Cerebellum (tissue), 4 donors: ENCODE measurements at places on chromosomes 7 and 10.

DNA sequence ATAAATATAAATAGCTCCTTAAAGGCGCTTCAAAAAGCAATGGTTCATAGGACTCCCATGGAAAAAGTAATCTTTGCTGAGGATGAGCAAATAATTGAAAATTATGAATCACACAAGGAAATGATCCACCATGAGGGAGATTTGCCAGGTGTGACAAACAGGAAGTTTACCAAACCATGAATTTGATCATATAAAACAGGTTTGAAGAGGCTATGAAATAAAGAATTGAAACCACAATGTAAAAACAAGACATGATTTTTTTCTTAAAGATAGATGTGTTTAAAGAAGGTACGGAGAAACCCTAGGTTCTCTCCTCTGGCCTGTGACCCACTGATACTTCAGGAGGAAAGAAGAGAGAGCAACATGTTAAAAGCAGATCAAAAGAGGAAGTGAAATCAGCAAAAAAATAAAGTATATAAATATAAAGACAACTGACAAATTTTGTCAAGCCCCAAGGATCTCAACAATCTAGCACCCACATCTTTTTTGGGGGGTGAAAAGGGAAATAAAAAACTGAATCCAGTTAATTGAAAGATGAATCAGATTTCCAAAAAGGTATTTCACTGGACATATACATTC lies 111.3 kb upstream of the ASAH2 start:
- no peak for DNase-seq

DNA sequence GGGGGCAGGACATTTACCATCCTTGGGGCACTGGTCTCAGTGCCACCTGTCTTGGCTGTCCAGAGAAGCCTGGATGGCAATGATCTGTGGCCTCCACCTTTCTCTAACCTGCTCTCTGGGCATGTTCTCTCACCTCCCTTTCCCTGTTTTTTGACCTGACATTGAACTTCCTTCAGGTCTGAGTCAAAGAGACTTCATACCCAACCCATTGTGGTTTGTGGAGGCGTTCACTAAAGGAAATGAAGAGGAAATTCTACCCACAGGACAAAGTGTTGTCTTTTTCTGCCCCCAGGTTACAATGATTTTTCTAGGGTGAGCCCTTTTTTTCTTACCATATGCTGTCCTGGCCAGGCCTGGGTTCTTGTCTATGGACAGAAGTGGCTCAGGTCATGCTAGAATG lies 76.6 kb downstream of the CYP26A1 start:
- no peak for DNase-seq

GRCh38 chr10:104260775-104261115 lies 6.1 kb downstream of the GSTO1 start:
- DNase-seq = no peak

DNA sequence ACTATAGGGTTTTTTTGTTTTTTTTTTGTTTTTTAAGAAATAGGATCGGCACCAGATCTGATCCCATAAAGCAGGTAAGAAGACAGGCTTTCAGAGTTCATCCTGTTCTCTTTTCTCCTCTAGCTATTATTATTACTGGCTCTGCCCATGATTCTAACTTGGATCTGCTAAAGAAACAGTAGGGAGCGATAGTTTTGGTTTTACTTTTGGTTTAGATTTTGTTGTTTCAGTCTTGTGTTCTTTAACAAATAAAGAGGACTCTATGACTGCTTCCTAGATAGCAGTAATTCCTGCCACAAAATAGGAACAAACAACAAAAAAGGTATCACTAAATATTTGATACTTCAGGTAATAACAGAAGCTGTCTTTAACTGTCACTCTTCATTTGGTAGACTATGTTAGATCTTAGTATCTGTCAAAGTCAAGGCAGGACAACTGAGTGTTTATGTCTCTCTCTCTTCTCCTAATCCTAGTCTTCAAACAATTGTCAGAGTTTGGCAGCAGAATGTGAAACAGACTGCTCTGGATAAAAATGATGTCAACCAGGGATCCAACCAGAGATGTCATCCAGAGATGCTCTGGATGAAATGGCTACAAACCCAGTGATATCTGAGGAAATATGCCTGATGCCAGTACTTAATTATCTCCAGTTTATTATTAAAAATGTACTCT lies 99.8 kb downstream of the KMT2C start:
- DNase-seq = peak; percentile 33

DNA sequence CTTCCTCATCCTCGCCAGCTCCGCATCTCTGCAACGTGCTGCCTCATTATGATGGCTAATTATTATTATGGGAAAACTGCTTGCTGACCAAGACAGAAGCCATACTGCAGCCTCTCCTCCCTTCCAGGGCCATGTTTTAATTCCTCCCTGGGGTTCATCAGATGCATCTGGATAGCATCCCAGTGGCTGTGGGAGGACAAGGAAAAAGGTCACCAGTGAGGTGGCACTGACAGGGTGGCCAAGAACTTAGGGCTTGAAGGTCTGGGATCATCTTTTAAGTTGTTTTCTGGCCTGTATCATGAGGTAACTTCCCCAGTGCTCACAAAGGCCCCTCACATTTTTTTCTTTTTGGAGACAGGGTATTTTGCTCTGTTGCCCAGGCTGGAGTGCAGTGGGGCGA lies 39.6 kb downstream of the KCNH2 start:
- DNase-seq = no peak

DNA sequence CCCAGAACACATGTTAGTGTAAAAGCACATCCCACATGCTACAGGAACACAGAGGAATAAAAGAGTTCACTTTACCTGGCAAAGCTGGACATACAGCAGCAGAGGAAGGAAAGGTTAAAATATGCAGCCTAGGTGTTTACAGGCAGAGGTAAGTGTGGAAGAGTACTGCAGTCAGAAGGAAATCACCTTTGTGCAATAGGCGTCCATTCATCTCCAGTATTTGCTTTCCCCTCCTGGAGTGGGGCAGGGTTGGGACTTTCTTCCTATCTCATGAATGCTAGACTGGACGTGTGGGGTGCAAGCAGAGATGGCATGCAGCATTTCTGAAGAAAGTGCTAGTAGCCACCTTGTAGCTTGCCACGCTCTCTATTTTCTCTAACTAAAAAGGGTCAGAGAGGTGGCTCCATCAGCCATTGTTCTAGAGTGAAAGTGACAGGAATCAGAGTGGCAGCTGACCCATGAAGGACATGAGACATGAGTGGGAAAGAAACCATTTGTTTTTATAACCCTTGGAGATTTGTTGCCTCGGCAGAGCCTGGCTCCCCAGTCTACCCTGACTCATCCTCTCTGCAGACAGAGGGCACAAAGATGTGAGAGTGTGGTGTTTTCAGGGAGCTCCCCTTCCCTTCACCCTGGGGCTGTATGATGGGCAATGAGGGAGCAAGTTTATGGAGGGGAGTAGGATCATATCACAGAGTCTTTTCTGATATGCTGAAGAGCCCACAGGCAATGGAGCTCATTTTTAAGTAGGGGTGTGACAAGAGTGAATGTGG lies 101.2 kb upstream of the SEC61G start:
- no peak for DNase-seq

- DNase-seq = no peak
Measured at GRCh38 chr10:4947039-4947634, 16.1 kb upstream of the AKR1C1 start.

- no peak for DNase-seq
Measured at GRCh38 chr10:88781206-88781605, 21.3 kb upstream of the LIPM start.

- no peak for DNase-seq
Measured at GRCh38 chr10:486206-486605, 203.3 kb downstream of the DIP2C start.

- DNase-seq = no peak
Measured at GRCh38 chr7:55108401-55108800, 89.6 kb downstream of the EGFR start.

DNA sequence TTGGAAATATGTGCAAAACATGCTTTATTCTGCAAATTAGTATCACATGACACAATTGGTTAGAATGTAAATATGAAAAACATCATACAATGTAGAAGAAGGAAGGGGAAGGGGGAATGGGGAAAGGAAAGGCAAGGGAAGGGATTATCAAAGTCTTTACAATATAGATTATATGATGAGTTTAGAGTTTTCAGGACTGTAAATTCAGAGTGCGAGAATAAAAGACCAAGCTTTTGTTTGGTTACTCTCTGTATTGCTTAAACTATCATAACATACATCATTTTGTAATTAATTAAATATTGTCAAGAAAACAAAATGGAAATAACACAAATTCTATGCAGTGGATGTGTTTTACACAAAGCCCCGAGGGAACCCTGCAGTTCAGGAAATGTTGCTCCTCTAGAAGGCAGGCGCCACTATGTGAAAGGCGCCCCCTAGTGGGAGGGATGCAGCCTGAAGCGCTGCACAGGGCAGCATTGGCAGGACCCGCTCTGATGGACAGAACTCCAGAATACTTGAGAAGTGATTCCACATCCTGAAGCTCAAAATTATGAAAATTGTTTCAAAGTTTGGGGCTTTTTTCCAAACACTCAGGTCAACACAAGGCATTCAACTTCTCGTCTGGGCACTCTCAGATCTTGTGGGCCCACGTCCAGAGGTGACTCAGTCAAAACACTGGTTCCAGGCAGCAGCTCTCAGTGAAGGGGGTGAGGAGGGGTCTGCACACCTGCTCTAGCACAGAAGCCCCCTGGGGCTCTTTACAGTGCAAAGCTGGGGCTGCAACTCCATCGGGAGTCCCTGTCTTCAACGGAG lies 31.6 kb upstream of the TMEM254 start:
- DNase-seq = peak; percentile 50

DNA sequence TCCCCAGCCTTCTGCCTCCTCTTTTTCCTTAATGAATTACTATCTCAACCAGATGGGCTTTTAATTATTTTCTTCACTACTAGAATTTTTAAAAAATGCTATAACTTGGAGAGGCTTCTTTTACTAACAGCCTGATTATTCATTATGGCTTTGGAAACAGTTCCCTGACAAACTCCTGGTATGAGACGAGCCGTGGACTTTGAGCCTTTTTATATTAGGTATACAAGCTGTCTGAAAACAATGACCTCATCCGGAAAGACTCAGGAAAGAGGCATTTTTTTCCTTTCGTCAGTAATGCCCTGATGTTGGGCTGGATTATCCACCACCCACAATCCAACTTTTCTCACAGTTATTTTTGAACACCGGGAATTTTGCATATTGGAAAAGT lies 26.7 kb upstream of the ABLIM1 start:
- DNase-seq = no peak
